ENCODE measurements at places on chromosomes 16 and 17. TPM values are rescaled to one million over a fixed set of nuclear protein-coding genes. Genes with fewer than 3 reads are reported as not detected.

DNA sequence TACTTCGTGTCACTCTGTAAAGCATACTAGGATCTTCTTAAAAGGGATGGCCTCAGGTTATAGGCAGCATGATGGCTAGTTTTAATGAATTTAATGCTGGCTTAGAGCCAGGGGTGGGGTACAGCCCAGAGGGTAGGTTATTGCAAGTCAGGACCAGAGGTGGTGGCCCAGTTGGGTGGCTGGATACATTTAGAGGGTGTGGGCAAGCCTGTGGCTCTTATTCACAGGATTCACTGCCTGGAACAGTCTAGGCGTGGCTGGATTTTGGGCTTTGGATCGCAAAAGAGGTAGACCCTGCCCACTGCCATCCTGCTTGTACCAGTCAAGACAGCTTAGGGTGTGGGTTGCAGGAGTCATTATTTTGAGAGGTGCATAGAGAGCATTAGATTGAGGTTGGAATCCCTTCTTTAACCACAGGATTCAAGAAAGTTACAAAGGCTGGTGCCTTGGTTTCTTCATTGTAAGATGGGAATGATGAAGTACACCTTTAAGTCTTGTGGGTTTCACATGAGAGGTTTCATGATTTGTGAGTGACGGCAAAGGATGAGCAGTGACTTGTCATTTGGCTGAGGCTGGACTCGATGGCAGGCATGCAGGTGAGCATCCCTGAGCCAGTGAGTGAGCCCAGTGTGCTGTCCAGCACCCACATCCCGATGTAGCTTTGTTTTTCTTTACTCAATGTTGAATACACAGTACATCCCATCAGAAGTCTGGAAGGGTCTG lies 85.2 kb downstream of the KSR1 start:
- no peak for DNase-seq

- DNase-seq: no peak
These were observed 22.2 kb upstream of the PYY start for GRCh38 chr17:43975898-43976297.

DNA sequence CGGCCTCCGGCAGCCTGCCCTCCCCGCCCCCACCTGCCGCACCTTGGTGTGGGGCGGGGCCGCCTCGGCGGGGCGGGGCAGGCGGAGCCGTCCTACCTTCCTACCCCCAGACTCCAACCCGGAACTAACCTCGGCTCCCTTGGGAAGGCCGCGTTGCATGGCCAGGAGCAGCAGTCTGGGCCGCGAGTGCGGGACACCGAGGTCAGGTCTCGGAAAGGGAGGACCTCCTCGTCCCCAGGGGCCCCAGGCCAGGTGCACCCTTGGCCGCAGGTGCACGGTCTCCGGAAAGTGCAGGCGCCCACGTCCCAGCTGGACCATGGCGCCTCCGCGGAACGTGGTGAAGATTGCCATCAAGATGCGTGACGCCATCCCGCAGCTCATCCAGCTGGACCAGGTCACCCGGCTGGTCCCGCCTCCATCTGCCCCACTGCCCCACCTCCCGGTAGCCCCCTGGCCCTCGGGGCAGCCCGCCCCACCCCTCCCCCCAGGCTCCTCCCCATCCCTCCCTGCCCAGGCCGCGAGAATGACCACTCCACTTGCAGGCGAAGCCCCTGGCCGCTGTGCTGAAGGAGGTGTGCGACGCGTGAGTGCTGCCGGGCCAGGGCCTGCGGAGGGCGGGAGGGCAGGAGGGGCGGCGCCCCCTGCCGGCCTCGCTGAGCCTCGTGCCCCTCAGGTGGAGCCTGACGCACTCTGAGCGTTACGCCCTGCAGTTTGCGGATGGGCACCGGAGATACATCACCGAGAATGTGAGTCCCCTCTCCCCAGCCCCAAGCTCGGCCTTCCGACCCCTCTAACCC lies at the start of gene ELMO3:
ELMO3 (plus strand) TSS at position 121 of the 797 bp plus-strand sequence; CDS start at position 317, 196 bp downstream.
- no peak for DNase-seq

GRCh38 chr16:73143576-73144422 lies 95.9 kb upstream of the ZFHX3 start:
- no peak for DNase-seq

DNA sequence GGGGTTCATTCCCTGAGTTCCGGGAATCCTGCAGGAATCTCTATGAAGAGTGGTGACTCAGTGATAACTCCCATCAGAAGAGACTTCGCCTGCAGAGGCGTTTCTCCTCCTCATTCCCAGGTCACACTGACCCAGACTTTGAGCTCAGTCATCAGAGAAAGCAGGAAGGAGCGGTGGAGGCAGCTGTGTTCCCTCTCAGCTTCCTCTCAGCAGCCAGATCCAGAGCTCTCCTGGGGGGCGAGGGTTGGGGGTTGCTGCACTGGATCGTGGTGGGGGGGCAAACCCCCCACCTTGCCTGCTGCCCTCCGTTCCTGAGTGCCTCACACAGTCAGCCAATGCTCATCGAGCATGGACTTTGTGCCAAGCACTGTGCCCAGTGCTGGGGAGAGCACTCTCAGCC lies 271.2 kb downstream of the CBLN1 start:
- no peak for DNase-seq

GRCh38 chr16:4008116-4008515 lies 108.1 kb downstream of the ADCY9 start:
- no peak for DNase-seq

DNA sequence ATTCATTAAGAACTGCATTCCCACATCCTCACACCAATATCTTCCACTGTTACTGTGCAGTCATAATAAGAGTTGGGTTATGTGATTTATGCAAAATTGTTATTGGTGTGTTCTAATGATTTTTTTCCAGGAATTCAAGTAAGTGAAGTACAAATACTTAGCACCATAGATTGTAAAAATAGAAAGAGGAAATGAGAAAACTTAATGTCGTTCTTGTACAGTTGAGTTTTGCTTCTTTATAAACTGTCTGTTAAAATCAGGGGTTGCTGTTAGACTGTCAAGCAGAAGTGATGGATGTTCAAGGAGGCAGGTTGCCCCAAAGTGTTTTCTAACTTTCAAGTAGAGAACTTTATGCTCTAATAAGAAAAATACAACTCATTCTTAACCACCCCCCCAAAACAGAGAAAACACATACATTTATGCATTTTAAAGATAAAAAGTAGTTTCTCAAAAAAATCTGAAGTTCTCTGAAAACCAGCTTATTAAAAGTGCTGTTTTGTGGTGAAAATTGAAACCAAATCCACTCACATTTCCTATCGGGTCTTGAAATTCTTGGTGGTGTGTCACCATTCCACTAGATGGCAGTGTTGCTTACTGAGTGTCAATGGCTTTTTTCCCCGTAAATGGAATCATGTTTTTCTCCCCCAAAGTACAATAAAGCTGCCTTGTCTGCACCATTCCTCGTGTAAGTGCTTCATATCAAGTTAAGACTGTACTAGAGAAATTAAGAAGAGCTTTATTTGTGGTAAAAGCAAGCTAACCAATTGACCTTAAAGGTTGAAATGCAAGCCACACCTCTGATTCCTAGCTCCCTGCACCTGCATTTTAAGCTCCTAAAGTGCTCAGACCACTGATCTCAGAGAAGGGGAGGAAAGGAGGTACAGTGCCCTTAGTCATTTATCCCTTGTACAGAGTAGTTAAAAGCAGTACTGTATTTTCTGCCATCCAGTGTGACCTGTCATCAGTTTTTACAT lies 4.7 kb upstream of the IGSF6 start:
- peak; percentile 76 for DNase-seq

DNA sequence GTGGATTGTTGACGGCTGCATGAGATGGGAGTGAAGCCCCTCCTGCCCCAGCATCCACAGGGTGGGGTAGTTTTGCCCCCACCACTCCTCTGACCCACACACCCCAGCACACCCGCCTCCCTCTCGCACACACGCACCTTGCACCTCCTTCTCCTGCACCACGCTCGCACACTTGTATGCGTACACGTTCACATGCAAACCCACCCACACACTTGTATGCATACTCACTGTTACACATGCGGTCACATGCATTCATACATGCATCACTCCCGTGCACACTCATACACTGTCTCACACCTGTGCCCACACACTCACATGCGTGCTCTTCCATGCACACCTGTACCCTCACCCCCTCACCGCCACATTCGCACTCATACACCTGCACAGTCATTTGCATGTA lies 70.5 kb upstream of the CIBAR2 start:
- DNase-seq: no peak

GRCh38 chr16:61968242-61969076 lies 67.8 kb downstream of the CDH8 start:
- DNase-seq: no peak

GRCh38 chr17:61337290-61337689 lies 62.4 kb upstream of the TBX2 start:
- DNase-seq: no peak

- DNase-seq: no peak
These were observed 8.0 kb downstream of the OR1F1 start for GRCh38 chr16:3195975-3196374.

GRCh38 chr16:66511602-66512271 lies 38.2 kb downstream of the TK2 start:
- DNase-seq: peak; percentile 71

- DNase-seq: no peak
These were observed 10.8 kb upstream of the KPNB1 start for GRCh38 chr17:47638903-47639302.

GRCh38 chr16:48960830-48961229 lies 320.8 kb downstream of the CBLN1 start:
- no peak for DNase-seq

GRCh38 chr17:56028837-56029236 lies 124.4 kb upstream of the ANKFN1 start:
- no peak for DNase-seq

GRCh38 chr16:57165938-57166337 lies 19.9 kb downstream of the PSME3IP1 start:
- DNase-seq: no peak

DNA sequence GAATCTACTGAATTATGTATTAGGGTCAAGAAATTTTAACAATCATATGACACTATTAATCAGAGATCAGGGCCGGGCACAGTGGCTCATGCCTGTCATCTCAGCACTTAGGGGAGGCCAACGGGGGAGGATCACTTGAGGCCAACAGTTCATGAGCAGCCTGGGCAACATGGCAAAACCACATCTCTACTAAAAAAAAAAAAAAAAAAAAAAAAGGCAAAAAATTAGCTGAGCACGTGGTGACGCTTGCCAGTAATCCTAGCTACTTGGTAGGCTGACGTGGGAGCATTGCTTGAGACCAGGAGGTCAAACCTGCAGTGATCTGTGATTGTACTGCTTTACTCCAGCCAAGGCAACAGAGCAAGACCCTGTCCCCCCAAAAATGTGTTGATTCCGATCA lies 52.5 kb upstream of the CLEC3A start:
- DNase-seq: no peak

- DNase-seq: no peak
These were observed 42.5 kb downstream of the PSME3IP1 start for GRCh38 chr16:57143149-57143921.

- DNase-seq: peak; percentile 3
These were observed 233.4 kb upstream of the HSBP1 start for GRCh38 chr16:83574388-83574787.

DNA sequence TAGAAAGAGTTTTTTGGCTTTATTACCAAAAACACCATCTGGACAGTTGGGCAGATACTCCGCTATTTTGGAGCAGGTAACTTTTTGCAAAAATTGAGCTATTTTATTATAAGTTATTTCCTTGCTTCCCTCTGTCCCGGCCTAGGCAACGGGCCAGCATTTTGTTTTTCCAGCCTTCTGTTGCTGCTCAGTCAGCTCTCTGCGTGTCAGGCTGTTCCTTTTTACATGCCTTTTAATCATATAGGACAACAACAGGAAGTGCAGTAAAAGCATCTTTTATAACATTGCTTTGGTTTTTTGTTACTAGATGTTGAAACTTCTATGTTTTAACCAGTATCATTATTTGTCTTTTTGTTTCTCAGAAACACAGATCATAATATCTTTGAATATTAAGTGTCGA lies 30.4 kb downstream of the PPM1D start:
- peak; percentile 71 for DNase-seq

GRCh38 chr17:80763293-80763867 lies 218.7 kb downstream of the RPTOR start:
- DNase-seq: no peak

DNA sequence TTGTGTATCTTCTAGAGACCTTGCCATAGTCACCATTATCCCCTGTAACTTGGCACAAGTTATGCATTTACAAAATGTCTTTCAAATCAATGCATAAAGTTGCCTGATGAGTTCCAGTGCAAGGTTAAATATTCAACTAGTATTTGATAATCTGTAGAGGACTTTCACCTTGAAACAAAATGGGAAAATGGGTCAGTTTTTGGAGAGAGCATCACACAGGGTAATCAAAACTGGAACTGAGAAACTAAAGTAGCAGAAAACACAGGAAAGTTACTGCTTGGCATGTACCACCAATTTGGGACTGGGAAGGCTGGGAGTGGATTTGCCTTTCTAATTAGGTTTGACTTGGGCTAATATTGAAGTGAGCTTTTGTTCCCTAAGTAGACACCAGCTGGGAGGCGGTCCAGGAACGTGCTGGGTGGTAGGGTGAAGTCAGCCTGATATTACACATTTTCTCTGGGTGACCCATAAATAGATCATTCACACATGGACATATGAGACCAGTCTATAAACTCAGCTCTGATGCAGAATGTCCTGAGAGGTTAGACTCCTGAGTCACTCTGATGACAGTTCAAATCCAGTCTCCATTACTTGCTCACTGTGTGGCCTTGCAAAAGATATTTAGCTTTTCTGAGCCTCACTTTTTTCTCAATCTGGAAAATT lies 152.3 kb downstream of the PCTP start:
- DNase-seq: no peak

DNA sequence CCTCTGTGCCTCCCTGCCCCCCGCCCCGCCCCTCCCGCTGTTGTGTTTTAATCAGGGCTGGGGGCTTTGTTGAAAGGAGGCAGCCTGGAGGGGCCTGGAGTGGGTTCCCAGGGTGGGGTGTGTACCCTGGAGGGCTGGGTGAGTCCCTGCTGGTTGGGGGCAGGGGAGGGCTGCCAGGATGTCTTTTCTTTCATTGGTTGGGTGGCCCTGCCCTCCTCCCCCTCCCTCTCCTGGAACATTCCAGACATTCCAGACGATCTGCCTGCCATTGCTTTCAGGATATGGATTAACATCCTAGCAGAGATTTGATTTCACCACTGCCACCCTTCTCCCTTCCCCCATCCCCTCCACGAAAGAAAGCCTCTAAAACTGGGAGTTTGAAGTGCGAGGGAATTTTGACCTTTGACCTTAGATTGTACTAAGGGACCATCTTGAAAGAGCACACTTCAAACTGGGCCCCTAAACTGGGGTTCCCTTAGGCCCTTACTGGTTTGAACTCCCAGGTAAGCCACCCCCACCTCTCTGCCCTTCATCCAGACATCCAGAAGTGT lies 25.3 kb downstream of the IGF2BP1 start:
- peak; percentile 44 for DNase-seq

- no peak for DNase-seq
These were observed 10.1 kb downstream of the KRT33A start for GRCh38 chr17:41340494-41340893.

SPNS2 gene
- 71.4 TPM for total RNA-seq

ETV4 gene
- total RNA-seq: 4.4 TPM

TM4SF5 gene
- not detected for total RNA-seq

KRT27 gene
- total RNA-seq: not detected

PKMYT1 gene
- 2.0 TPM for total RNA-seq

TP53 gene
- 27.8 TPM for total RNA-seq

OR2C1 gene
- total RNA-seq: not detected

NUDT7 gene
- 6.2 TPM for total RNA-seq

OR1G1 gene
- total RNA-seq: not detected

ZBTB4 gene
- 8.5 TPM for total RNA-seq

MYL4 gene
- total RNA-seq: 0.40 TPM

RSPRY1 gene
- total RNA-seq: 31.6 TPM

SMIM22 gene
- not detected for total RNA-seq

CA4 gene
- 8.5 TPM for total RNA-seq

C16orf96 gene
- total RNA-seq: under 0.01 TPM

CHRNE gene
- 1.4 TPM for total RNA-seq

VKORC1 gene
- 54.7 TPM for total RNA-seq

Data from lung microvascular endothelial cell (primary cell).